ENCODE measurements at places on chromosomes 5 and 9. TPM values are rescaled to one million over a fixed set of nuclear protein-coding genes. Genes with fewer than 3 reads are reported as not detected.
A peak's percentile ranks its signal among the peaks of the same experiment; 100 is the strongest.

DNA sequence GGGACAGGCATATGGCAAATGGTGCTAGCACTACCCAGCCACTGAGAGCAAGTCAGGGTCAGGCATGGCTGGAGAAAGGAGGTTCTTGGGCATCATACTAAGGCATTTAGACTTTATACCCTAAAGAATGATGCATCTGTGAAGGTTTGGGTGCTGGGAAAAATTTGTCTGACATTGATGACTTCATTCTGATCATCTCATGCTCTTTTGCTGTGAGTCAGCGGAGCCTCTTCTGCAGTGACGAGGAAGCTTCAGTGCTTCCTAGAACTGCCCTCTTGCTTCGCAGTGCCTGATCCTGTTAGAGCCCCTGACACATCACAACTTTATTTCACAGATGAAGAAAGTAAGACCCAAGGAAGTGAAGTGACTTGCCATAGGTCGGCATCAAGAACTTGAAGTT lies 266.6 kb upstream of the GAS1 start:
- no peak for DNase-seq

DNA sequence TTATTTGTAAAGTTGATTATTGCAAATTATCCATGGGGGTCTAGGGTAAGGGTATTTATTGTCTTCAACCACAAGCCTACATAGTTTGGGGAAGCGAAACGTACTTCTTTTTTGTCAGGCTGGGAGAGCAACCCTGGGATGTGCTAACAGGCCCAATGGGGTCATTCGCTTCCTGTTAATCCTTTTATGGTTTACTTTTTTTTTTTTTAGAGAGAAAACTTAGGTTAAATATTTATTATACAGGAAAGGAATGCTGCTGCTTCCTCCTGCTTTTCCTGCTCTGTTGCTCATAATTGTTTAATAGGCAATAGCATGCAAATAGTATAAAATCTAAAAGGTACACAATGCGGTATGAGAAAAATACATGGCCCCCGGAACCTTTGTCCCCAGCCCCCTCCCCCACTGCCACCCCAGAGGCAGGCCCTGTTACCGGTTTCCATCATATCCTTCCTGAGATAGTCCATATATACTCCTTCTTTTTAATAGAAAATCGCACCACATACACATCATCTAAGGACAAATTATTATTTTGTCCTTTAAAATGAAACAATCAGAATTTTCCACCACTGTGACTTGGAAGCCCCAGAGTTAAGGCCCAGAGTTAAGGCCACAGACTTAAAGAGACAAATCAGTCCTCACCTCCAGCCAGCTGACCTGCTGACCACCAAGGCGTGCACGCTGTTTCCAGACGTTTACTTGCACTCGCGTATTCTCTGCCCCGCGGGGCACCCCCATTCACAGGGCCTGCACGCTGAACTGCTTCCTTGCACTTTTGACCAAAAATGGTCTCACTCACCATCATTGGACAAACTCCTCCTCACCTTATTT lies 83.9 kb downstream of the NDFIP1 start:
- no peak for DNase-seq

DNA sequence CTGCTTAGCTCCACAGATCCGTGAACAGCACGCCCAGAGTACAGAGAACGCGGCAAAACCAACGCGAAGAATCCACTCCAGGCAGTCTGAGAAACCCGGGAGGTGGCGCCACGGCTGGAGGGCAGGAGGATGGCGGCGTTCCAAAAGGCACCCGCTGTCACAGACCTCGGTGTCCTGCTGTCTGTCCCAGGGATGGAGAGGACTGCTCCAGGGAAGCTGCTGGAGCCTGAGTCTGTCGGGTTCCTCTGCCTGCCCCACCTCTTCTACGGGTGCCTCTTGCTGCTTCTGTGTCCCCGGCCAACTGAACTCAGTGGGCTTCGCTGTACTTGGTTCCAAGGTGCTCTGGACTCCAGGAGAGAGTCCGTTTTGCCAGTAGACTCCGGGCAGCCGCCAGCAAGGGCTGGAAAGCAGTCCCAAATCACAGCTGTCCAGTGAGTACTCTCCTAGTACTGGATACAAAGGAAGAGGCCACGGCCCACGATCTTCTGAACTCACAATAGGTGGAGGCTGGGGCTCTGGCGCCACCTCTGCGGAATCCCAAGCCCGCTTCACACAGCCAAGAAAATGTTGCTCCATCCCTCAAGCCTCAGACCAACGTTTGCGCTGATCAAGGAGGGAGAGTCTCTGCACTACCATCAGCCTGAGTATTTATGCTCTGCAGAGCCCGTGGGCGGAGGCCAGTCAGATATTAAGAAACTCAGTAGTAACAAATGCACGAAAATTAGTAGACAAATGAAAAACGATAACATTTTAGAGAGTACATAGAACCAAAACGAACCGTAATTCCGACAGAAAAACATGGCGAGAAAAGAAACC lies 440 bp downstream of the ANXA2R start:
- DNase-seq = peak; percentile 76

GRCh38 chr9:125593581-125594222 lies 113.3 kb downstream of the MAPKAP1 start:
- DNase-seq = no peak

DNA sequence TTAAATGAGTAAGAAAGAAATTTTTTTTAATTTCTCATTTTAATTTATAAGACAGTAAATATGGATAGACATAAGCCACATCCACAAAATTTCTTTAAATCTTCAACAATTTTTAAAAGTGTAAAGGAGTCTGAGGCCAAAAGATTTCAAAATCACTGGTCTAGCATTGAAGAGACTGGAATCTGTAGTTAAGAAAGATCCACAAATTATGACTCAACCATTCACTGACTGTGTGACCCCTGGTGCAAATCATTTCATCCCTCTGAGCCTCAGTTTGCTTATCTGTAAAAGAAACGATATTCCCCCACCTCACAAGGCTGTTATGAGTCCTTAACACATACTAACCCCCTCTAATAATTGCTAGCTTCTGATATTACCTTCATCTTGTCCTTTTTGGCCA lies 98.5 kb downstream of the EBF1 start:
- DNase-seq = no peak

DNA sequence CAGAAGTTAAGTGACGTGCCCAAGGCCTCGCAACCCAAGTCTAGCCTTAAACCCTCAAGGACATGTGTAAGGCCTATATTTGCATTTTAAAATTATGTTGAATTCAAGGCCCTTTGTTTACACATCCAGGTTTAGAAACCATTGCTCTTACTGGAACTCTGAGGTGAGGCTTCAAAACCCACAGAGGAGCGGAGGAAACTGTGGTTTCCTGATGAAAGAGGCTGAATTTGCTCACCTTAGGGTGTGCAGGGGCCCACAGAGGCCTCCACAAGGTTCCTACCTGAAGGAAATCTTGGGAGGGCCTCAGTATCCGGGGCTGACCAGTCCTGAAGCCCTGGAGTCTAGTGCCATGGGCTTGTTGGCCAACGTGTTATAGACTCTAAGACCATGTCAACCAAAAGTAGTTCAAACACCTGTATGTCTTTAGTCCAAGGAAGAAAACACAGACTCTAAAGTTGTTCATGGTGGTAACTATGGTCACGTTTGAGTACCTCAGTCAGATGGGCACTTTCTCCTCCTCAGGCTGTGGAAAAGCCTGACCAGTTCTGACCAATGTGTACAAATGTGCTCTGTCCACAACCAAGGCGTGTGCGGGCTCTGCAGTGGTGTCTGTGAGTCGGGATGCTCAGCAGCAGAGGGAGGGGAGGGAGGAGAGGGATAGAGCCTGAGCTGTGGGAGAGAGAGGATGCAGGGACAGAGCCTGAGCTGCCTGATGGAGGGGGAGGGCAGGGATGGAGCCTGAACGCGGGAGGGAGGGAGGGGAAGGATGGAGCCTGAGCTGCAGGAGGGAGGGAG lies 124.6 kb upstream of the ERCC6L2 start:
- DNase-seq = peak; percentile 22

DNA sequence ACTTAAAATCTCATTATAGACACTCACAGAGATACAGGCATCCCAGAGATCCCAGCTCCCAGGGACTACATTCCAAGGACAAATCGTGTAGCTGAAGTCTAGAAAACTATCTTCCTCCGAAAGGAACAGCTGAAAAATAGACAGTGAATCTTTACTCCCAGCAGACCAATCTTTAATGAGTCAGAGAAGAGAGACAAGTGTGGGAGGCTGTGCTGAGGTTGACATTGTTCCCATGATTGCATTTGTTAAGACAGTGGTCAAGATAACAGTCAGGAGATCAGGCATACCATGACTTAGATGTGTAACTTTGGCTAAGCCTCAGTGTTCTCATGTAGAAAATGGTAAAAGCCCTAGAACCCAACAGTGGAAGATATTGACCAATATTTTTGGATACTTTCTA lies 120.7 kb downstream of the PAPPA start:
- DNase-seq = no peak

- no peak for DNase-seq
Measured at GRCh38 chr9:114849450-114849849, 43.6 kb upstream of the TNFSF15 start.

The ACSL6 gene
- 41.8 TPM for total RNA-seq

The ARHGEF39 gene
- total RNA-seq = not detected

The SH3RF2 gene
- not detected for total RNA-seq

Measured in naive thymus-derived CD8-positive, alpha-beta T cell (primary cell).